ENCODE measurements at places on chromosomes 3 and 15. TPM values are rescaled to one million over a fixed set of nuclear protein-coding genes. Genes with fewer than 3 reads are reported as not detected.

Gene SCN5A
- total RNA-seq = not detected

Gene HACL1
- total RNA-seq = 39.3 TPM

Gene APOD
- total RNA-seq = not detected

Gene EIF4E3
- 21.1 TPM for total RNA-seq

Gene ECT2
- total RNA-seq = 4.1 TPM

Gene P2RY14
- 2.3 TPM for total RNA-seq

Gene TMEM62
- total RNA-seq = 28.8 TPM

Gene KCNMB3
- total RNA-seq = 0.31 TPM

Gene GPX1
- 149 TPM for total RNA-seq

Gene HESX1
- 0.52 TPM for total RNA-seq

Gene DNASE1L3
- 1.6 TPM for total RNA-seq

Gene RASGRP1
- 64.9 TPM for total RNA-seq

Gene CCDC39
- total RNA-seq = not detected

Gene PLCB2
- total RNA-seq = 61.7 TPM

Gene ADAMTS7
- not detected for total RNA-seq

Gene GHSR
- total RNA-seq = not detected

Gene USP4
- total RNA-seq = 65.2 TPM

Gene PYGO1
- total RNA-seq = under 0.01 TPM

Gene GOLGA6D
- total RNA-seq = not detected

Gene TMEM207
- not detected for total RNA-seq

Gene HRG
- not detected for total RNA-seq

Gene MELTF
- total RNA-seq = 9.1 TPM

Gene CTXN2
- not detected for total RNA-seq

Gene POPDC2
- total RNA-seq = 21.5 TPM

Gene PCSK6
- 6.6 TPM for total RNA-seq

Gene EPM2AIP1
- 42.5 TPM for total RNA-seq

Gene LRRIQ4
- not detected for total RNA-seq

Gene KAT2B
- 31.1 TPM for total RNA-seq

Gene HYAL1
- not detected for total RNA-seq

Gene FGD5
- 0.10 TPM for total RNA-seq

Gene GABRR3
- total RNA-seq = under 0.01 TPM

Gene PARL
- 41.1 TPM for total RNA-seq
